Caki2 (cell line): ENCODE measurements at places on chromosomes 1 and 21.

DNA sequence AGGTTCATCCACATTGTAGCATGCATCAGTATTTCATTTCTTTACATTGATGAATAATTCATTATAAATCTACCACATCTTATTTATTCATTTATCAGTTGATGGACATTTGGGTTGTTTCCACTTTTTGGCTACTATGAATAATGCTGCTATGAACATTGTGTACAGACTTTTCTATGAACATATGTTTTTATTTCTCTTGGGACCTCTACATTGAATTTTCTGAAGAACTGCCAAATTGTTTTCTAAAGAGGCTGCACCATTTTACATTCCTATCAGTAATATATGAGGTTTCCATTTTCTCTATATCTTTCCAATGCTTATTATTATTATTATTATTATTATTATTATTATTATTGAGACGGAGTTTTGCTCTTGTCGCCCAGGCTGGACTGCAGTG, 81.3 kb upstream of the SELENON start:
- DNase-seq, result no peak

DNA sequence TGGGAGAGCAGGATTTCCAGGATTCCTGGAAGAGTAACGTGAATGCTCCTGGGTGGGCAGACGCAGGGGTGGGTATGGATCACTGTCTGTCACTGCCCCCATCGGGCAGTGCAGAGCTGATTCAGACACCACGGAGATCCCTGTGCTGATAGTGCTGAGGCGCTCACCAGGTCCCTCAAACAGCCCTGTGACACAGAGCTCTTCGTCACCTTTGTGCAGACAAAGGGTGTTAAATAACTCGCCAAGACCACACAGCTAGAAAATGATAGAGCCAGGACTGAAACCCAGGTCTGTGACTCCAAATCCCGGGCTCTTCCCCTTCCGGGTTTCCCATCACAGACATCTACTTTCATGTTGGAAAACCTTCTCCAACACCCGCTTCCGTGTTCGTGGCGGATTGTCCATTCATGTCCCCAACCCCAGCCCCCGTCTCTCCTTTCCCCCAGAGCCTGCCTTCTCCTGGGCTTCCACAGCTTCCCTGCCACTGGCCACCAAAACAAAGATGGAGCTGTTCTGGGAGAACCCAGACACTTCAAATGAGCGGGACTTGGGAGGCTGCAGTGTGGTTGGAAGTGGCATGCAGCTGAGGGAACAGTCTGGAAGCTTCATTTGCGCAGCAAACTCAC, 2.6 kb downstream of the EFHD2 start:
- no peak for DNase-seq

DNA sequence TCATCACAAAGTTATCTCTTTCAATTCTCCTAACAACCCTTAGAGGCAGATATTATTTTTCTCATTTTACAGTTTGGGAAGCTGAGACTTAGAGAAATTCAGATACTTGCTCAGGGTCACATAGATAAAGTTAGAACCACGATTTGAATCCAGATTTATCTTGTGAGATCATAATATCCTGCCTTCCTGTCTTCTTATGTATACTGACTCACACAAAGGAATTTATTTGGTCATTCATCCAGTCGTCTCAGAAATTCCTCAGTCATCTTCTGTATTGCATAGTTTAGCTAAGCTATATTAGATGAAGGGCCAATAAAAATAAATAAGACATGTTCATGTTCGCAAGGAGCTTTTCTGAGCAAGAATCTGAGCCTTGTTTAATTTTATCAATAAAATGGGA, 35.8 kb upstream of the RUNX1 start:
- peak; percentile 57 for DNase-seq

DNA sequence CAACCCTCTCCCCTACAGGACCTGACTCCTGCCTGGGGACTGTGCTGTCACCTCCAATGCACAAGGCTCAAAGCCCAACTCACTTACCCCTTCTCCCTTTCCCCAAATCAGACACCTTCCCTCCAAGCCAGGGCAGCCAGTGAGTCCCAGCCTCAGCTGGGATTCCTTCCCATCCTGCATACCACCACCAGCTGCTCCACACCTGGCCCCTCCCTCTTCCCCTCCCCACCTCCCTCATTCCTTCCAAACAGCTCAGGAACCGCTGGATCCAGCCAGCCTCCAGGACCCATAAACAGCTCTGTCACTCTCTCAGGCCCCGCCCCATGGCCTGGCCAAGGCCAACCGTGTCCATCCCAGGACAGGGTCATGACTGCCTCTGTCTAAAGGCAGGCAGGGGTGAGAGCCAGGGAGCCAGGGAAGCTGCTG, 41.4 kb downstream of the ACOT7 start:
- no peak for DNase-seq

DNA sequence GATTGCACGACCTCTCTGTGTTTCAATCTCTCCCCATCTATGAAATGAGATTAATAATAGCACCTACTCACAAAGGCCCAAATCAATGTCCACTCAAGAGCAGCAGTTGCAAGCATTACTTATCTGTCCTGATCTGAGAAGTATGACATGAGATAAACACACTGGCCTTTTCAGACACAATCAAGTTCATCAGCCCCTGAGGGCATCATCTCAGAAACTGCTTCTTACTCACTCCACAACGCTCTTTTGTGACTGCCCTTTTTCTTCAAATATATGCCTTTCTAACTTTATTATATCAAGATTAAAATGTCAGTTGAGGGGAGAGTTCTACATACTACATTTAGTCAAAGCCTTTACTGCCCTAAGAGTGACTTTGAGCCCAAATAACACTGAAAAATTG, 371.9 kb upstream of the SPAG17 start:
- no peak for DNase-seq

- DNase-seq, result no peak
Measured at GRCh38 chr1:184473176-184473966, 86.5 kb downstream of the C1orf21 start.

DNA sequence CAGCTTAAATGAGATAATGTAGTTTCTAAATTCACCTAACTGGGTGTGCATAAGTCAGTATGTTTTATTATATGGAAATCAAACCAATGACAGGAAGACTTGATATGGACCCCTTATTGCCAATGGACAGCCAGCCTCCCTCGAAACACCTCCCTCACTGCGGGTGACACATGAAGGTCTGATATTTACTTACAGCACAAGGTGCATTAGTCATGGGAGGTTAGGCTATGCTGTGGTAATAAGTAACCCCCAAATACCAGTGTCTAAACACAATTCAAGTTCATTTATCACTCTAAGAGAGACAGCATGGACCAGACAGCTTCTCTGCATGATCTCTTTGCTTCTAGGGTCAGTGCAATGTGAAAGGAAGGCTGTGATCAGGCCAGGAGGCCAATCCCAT, 126.0 kb upstream of the KCNJ6 start:
- DNase-seq, result peak; percentile 61

GRCh38 chr1:54212872-54213271, 12.9 kb downstream of the MRPL37 start:
- DNase-seq, result no peak

DNA sequence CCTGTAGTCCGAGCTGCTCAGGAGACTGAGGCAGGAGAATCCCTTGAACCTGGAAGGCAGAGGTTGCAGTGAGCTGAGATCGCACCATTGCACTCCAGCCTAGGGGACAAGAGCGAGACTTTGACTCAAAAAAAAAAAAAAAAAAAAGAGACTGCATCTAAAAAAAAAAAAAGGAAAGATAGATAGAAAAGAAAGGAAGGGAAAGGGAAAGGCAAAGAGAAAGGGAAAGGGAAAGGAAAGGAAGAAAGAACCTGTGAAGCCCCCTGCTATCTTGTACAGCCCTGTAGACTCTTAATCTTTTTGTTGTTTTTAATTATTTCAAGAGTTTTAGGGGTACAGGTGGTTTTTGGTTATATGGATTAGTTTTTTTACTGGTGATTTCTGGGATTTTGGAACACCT, 46.0 kb upstream of the MUTYH start:
- no peak for DNase-seq

GRCh38 chr21:42688841-42689371, 35.5 kb downstream of the PDE9A start:
- no peak for DNase-seq

GRCh38 chr1:9289711-9290485, 2.8 kb upstream of the SPSB1 start:
- DNase-seq, result peak; percentile 22

DNA sequence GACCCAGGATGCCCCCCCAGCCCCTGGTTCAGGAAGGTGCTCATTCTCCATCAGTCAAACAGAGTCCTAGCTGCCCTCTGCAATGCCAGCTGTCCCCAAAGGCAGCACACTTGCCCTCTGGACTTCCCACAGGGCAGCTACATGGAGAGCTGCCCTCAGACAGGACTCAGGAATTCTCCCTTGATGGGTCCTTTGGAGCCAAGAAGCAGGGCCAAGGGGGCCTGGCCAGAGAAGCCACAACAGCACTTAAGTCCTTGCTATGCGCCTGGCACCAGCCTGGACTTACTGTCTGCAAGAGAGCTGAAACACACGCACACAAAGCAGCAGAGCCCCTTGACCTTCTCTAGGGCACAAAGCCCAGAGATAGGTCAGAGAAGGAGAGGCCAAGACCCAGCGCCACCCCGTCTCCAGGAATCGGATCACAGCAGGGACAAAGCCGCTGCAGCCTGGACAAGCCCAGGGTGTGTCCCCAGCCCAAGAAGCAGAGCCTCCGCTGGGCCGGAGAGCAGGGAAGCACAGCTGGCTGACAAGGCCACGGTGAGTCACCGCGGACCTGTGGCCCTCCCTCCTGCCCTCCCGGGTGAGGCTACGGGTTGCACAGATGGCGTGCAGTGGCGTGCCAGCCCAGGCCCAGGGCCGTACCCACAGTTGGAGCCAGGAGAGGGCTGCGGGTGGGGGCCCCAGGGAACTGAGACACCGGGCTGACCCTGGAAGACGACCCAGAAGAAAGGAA, 1.7 kb downstream of the WNT9A start:
- DNase-seq, result peak; percentile 89

DNA sequence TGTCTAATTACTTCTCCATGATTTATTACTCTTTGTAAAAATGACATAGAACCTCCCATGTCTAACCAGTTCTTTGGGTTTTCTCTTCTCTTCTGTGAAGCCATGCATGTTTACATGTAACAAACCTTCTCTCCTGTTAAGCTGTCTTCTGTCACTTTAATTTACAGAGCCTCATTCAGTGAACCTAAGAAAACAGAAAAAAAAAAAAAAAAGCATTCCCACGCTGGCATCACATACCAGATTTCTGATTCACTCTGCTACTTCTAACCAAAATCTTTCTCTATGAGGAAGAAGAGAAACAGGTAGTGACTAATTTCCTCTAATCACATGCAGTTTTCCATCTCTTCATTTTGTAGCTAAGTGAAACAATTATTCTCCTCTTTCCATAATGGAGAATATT, 141.4 kb upstream of the CXADR start:
- peak; percentile 32 for DNase-seq

DNA sequence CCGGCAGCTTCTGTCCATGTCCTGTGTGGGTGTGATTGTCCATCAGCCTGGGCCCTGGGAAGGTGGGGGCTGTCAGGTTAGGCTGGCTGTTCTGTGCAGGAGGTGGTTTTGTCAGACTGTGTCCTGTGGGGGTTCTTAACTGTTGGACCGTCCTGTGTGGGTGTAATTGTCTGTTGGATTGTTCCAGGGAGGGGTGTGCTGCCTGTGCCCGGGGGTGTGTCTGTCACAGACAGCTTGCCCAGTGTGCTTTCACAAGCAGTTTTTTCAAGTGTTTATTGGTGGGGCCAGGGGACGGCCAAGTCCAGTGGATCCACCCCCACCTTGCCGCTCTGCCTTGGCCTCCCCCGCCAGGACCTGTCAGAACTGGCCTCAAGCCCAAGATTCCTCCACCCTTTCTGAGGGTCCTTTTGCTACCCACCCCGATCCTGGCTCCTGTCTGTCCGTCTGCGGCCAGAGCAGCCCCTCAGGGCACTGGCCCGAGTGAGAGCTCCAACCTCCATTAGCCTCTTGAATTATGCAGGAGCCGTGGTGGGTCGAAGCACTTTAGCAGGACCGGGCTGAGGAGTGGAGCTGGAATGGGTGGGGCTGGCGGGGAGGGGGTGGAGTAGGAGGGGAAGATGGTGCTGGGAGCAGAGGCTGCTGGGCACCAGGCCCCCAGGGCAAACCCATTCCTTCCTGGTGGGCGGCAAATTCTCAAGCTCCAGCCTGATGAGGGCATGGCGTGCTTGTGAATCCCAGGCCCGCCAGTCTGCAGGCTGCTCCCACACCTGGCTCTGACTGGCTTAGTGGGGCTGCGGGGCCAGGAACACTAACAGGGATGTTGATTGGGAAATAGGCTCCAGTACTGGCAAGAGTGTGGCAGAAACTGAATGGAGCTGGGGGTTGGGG, 47.2 kb downstream of the PTPRF start:
- no peak for DNase-seq

DNA sequence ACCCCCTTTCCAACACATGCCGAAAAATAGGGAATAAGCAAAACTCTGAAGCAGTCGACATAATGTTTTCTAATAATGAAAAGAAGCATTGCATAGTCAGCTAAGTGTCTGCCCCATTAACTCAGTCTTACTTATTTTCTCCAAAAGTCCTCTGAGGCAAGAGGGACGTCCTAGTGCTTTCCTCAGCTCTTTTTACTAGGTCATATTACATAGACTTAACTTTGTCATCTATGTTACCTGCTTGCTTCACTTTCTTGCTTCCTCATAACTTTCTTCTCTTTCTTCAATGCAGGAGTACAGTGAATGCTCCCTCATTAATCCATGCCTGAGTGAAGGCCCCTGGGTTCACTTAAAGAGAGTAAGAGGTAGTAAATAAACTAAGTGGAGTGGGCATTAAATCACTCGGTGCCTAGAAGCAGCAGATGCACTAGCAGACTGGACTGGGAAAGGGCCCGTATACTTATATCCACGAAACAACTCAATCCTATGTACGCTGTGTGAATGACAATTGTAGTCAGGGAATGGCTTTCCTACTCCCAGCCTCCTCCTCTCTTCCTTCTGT, 210.5 kb upstream of the SPAG17 start:
- no peak for DNase-seq

- DNase-seq, result peak; percentile 37
Measured at GRCh38 chr1:41918450-41919043, at the start of gene HIVEP3. TSS of gene HIVEP3 (minus strand) at chr1:41918922.

GRCh38 chr1:113125517-113125916, 52.5 kb downstream of the LRIG2 start:
- no peak for DNase-seq

DNA sequence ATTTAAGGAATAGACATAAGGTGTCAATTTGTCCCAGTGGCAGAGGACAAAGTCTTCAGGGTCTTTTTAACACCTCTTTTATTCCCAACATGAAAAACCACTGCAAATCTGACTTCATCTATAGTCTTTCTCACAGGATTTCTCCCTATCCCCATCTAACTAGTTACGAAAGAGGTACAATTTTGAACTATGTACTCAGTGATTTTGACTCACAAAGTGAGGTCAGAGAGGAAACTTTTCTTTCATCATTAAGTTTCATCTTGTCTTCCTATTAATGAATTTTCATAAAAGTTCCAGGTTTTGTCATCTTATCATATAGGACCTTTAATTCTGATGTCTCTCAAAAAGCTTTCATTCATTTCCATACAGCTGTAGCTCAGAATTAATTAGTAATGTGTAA, 63.3 kb downstream of the ASH1L start:
- no peak for DNase-seq

GRCh38 chr1:212699104-212699624, 476 bp downstream of the BATF3 start:
- DNase-seq, result peak; percentile 50

- DNase-seq, result no peak
Measured at GRCh38 chr21:39754811-39755210, 9.8 kb downstream of the IGSF5 start.
